ENCODE measurements at places on chromosomes 7 and 10. TPM values are rescaled to one million over a fixed set of nuclear protein-coding genes. Genes with fewer than 3 reads are reported as not detected.

- no peak for DNase-seq
These were observed 94.3 kb downstream of the CCDC71L start for GRCh38 chr7:106566672-106567071.

DNA sequence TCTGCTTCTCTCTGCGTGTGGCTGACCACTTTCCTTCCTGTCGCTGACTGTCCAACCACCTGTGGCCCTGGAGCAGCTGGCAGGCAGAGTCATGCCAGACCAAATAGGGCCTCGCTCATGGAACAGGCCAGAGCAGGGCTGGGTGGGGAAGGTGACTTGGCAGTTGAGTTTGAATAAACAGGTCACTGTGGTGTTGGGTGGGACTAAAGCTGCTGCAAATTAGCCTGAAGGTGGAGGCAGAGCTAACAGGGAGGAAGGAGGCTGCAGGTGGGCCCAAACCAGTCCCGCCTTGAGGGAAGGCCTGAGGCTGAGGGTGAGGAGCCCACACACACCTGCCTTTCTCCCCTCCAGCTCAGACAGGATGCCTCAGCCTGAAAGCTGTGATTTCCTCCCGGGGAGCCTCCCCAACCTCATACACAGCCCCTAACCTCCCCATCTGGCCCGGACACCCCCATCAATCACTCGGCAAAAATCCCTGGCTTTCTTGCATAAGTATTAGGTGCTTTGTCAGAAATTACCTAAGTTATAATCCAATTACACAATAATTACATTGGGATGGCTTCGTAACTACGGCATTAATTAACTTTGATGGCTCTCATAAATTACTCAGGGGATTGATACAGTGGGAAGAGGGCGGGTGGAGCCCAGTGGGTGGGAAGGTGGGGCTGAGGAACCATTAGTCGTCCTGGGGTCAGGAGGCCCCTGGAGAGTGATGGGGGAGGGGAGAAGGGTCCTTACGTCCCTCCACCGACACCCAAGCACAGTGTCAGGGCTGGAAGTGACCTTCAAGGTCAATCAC is 97.7 kb upstream of the PCBD1 start:
- DNase-seq = no peak

- no peak for DNase-seq
These were observed 134.1 kb upstream of the SP4 start for GRCh38 chr7:21293771-21294170.

GRCh38 chr7:674454-675410 is 51.8 kb upstream of the DNAAF5 start:
- no peak for DNase-seq

DNA sequence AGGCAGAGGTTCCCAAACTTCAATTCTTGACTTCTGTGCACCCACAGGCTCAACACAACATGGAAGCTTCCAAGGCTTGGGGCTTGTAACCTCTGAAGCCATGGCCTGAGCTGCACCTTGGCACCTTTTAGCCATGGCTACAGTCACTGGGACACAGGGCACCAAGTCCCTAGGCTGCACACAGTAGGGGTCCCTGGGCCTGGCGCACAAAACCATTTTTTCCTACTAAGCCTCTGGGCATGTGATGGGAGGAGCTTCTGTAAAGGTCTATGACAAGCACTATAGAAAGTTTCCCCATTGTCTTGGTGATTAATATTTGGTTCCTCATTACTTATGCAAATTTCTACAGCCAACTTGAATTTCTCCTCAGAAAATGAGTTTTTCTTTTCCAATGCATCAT is 420.9 kb upstream of the GRM3 start:
- no peak for DNase-seq

DNA sequence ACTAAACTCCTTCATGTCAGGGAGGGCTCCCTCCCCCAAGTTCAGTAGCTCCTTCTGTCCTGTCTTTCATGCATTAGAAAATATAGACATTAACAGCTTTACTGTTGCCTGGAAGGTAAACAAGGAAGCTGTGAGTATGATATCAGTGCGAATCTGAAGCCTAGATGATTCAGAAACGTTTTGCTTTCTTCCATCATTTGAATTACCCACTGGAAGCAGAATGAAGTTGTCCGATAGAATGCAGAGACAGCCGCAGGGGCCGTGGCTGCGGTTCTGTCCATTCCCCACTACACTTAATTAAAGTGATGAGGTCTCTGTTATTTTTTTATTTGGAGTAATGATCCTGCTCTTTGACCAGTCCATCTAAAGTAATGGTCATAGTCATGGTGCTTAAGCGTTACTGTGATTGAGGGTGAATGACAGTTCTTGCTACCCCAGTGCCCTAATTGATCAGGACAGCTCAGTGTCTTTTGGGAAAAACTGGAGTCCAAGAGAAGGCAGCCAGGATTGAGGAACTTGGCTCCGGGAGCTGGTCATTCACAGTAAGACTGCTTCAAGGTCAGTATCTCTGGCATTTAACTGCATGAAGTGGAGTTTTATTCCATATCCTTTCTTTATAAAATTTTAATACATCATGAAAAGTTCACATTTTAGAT is 69.9 kb downstream of the PTPRE start:
- DNase-seq = no peak

DNA sequence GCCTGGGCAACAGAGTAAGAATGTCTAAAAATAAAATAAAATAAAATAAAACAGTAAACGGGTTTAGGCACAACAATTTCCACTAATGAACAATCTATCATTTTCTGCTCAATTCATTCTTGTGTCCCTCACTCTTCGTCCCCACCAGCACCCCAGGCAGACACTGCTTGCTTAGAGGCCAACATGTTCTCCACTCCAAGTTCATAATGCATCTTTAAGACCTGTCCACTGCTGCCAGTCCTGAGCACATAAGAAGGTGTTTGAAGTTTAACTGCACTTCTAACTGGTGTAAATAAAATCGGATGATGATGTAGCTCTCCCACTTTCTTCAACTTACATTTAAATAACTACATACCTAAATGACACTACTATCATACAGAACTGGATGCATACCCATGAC is 13.2 kb downstream of the PDLIM1 start:
- DNase-seq = no peak

GRCh38 chr10:107546284-107546683 is 381.8 kb upstream of the SORCS1 start:
- DNase-seq = no peak

- DNase-seq = no peak
These were observed 80.2 kb downstream of the RBM20 start for GRCh38 chr10:110724116-110724921.

DNA sequence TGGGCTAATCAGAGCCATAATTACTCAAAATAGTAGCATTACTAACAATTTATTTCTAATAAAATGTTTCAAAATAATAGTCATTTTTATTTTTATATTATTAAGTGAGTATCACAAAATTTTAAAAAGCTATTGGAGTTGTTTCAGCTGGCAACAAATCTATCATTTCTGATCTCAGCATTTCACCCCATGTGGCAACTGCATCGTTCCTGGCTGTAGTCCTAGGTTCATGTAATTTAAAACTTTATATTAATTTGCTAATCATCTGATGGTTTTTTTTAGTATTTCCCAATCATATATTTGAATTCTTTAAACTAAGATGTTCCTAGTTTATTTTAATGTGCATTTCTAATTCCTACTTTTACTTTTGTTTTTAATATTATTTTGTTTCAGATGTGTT is 293.0 kb upstream of the AKR1E2 start:
- no peak for DNase-seq

GRCh38 chr7:40698214-40698920 is 563.6 kb downstream of the SUGCT start:
- DNase-seq = no peak

DNA sequence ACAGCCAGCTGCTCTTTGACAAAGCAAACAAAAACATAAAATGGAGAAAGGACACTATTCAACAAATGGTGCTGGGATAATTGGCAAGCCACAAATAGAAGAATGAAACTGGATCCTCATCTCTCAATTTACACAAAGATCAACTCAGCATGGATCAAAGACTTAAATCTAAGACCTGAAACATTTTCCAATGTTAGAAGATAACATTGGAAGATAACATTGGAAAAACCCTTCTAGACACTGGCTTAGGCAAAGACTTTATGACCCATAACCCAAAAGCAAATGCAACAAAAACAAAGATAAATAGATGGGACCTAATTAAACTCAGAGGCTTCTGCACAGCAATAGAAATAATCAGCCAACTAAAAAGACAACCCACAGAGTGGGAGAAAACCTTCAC is 425.7 kb upstream of the SEMA3D start:
- DNase-seq = no peak

GRCh38 chr7:148192491-148192890 is 398.1 kb upstream of the C7orf33 start:
- no peak for DNase-seq

DNA sequence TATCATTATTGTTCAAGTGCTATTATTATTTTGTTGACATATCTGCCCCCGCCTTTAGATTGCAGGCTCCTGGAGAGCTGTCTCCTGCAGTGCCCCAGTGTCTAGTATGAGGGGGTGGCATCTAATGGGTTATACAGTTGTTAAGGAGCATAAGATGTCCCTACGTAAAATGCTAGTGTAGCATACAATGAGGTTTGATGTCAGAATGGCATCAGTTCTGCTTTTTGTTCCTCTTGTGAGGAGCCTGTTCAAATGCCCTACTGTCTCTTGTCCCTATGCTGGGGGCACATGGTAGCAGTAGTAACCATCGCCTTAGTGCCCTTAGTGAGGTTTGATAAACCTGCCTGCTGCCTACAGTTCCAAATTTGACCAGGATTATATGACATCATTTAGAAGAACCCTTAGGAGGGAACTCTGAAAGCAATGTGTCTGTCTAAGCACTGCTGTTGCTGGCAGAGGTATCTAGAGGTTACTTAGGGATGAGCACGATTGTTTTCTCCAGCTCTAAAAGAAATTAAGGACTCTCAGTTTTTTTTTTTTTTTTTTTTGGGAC is 9.7 kb downstream of the CREM start:
- DNase-seq = no peak

DNA sequence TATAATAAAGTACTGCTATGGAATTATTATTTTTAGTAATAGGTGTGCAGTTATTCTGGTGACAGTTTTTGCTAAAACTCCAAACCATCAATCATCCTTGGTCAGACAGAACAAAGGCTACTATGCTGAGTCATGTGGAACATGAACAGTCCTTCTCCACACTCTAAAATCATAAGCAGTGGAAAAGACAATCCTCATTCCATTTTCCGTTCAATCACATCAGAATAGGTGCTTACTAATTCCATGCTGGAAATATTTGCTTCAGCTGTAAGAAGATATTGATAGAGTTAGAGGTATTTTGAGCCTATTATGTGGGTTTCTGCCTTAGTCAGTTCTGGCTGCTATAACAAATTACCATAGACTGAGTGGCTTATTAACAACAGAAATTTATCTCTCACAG is 82.9 kb downstream of the FAM13C start:
- no peak for DNase-seq

- DNase-seq = peak; percentile 41
These were observed 309.3 kb downstream of the KCNMA1 start for GRCh38 chr10:77328272-77328816.

GRCh38 chr10:109270173-109270572 is 653.1 kb downstream of the XPNPEP1 start:
- no peak for DNase-seq

- DNase-seq = no peak
These were observed 240.2 kb downstream of the C7orf25 start for GRCh38 chr7:42671627-42672026.

GRCh38 chr10:4535521-4535920 is 290.5 kb upstream of the AKR1E2 start:
- no peak for DNase-seq

DNA sequence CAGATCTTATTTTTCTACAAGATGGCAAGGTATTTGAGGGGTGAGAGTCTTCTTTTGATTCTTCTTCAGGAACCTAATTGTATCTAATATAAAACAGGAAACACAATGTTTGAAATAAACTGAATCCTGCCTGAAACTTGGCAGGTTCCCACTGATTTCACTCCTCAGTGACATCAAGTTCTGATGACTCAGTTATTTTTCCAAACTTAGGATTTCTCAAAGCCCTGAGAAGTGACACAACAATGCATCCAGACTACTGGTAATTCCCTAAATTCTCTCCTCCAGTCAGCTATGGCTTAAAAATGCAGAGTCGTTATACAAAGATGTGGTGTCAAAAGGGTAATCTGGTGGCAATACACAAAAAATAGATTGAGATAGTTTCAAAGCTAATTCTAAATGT is 80.9 kb downstream of the ABLIM1 start:
- no peak for DNase-seq

The SGCE gene
- 0.38 TPM for total RNA-seq

The ZNF853 gene
- not detected for total RNA-seq

The NKX2-3 gene
- not detected for total RNA-seq

The FEZF1 gene
- total RNA-seq = not detected

The DLX6 gene
- not detected for total RNA-seq

The GPR26 gene
- not detected for total RNA-seq

The CALML5 gene
- not detected for total RNA-seq

The SFTPA1 gene
- total RNA-seq = 5.2 TPM

The GPR37 gene
- total RNA-seq = 0.07 TPM

The ZPBP gene
- total RNA-seq = not detected
